ENCODE measurements at places on chromosomes 4 and X. TPM values are rescaled to one million over a fixed set of nuclear protein-coding genes. Genes with fewer than 3 reads are reported as not detected.

RHOXF1 gene
- total RNA-seq: not detected

SHROOM4 gene
- not detected for total RNA-seq

HMX1 gene
- total RNA-seq: not detected

GRCh38 chr4:44228326-44228725, 220.3 kb downstream of the KCTD8 start:
- H3K4me1 ChIP-seq: no peaks in the 10 kb centered on the region
- DNase-seq: no peak
- H3K27me3 ChIP-seq: no peaks in the 10 kb centered on the region

DNA sequence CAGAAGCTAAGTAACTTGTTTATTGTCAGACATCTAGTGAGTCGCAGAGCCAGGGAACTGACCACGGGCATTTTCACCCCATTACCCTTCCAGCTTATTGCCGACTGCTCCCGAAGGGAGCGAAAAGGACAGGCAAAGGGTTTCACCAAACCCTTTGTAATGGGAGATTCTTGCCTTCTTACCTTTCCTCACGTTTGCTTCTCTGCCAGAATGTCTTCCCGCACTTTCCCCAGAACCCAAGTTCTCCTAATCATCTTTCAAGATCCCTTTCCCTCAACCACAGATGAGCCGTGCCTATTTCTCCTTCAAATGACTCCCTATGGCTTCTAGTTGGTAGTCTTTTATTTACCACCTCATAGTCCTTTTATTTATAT, 520 bp upstream of the SRP72 start:
- H3K36me3 ChIP-seq: peaks cover 50% of the 10 kb centered on the region
- no peak for DNase-seq
- H3K4me3 ChIP-seq: peak overlapping the region; percentile 100
- peaks cover 8% of the 10 kb centered on the region for H3K27me3 ChIP-seq
- H3K27ac ChIP-seq: peak overlapping the region; percentile 100

DNA sequence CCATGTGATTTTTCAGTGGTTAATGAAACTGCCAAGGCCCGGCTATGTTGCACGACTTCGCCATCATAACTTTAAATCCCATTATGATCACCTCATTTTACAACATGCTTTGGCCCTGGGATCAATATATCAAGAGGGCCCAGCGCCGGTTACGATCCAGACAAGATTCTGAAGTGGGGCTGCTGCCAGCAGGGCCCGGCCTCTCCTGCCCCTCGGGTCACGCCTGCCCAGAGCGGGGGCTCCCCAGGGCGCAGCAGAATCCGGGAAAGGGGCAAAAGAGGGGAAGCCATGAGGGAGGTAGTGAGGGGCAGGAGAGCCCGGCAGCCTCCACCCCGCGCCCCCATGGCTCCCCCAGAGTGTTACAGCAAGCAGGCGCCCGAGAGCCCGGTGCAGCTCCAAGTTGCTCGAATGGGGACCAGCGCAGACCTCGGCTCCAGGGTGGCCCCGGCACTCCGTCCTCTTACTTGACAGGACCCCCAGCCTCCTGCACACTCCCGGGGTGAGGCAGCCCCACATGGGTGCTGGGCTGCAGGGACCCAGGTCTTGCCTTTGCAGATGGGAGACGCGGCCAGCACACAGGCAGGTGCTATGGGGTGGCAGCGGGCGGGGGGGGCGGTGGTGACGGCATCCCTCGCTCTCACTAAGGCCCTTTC, 129.8 kb upstream of the NKX1-1 start:
- no peaks in the 10 kb centered on the region for H3K36me3 ChIP-seq
- peaks cover 25% of the 10 kb centered on the region for H3K27me3 ChIP-seq
- no peaks in the 10 kb centered on the region for H3K4me1 ChIP-seq
- no peak for DNase-seq

GRCh38 chrX:37816766-37817165, 30.6 kb downstream of the DYNLT3 start:
- peaks cover 9% of the 10 kb centered on the region for H3K27me3 ChIP-seq
- H3K4me3 ChIP-seq: no peak overlapping the region
- no peaks in the 10 kb centered on the region for H3K4me1 ChIP-seq
- H3K36me3 ChIP-seq: no peaks in the 10 kb centered on the region

MAGEE2 gene
- total RNA-seq: not detected

GRCh38 chr4:8865681-8866310, 5.8 kb downstream of the HMX1 start:
- 0 out of 2 replicates have a peak, but pooled peaks cover 5% of the 10 kb centered on the region for H3K4me1 ChIP-seq
- H3K27ac ChIP-seq: no peak overlapping the region
- peaks cover 65% of the 10 kb centered on the region for H3K27me3 ChIP-seq
- no peak overlapping the region for H3K4me3 ChIP-seq

DNA sequence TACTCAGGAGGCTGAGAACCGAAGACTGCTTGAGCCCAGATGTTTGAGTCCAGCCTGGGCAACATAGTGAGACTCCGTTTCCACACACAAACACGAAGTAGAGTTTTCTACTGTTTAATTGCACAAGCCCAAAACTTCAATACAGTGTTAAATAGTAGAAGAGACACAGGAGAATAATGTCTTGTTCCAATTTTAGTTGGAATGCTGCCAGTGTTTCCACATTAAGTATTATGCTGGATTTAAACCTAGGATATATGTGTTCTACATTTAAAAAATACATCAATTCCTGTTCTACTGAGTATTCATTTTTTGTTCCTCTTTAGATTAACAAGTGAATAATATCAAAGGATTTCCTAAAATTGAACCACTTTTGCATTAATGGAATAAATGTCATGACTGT, 91.3 kb downstream of the LCORL start:
- no peak overlapping the region for H3K27ac ChIP-seq
- H3K4me1 ChIP-seq: peaks cover 10% of the 10 kb centered on the region
- DNase-seq: no peak
- H3K4me3 ChIP-seq: no peak overlapping the region
- H3K27me3 ChIP-seq: no peaks in the 10 kb centered on the region
